ENCODE measurements at places on chromosomes 7 and 10.

DNA sequence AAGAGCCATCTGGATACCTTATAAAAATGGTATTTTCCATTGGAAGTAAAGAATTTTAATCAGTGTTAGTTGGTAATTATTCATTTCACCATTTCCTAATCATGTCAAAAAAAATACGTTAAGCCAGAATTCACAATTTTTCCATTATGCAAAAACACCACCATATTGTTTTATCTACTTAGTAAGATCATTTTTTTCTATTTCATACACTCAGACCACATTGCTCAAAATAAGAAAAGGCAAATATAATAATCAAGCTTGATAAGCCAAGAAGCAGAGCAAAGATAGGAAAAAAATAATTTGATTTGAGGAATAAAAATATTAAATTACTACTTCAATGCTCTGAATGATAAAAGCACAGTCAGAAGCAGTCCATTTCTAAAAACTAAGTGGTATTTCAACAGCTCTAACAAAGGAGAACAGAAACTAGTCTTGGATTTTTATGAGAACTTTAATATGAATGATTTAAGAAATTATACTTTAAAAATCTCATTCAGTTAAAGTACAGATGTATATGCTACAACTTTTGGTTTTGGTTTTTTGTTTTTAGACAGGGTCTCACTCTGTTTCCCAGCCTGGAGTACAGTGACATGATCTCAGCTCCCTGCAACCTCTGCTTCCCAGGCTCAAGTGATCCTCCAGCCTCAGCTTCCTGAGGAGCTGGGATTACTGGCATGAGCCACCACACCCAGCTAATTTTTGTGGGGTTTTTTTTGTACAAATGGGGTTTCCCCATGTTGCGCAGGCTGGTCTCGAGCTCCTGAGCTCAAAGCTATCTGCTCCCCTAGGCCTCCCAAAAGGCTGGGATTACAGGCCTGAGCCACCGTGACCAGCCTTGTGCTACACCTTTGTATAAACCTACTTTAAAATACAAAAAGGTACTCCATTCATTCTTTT is 46.6 kb downstream of the LRRN3 start:
- DNase-seq: peak; percentile 5

GRCh38 chr7:37489703-37490102 is 41.0 kb upstream of the ELMO1 start:
- DNase-seq: no peak

DNA sequence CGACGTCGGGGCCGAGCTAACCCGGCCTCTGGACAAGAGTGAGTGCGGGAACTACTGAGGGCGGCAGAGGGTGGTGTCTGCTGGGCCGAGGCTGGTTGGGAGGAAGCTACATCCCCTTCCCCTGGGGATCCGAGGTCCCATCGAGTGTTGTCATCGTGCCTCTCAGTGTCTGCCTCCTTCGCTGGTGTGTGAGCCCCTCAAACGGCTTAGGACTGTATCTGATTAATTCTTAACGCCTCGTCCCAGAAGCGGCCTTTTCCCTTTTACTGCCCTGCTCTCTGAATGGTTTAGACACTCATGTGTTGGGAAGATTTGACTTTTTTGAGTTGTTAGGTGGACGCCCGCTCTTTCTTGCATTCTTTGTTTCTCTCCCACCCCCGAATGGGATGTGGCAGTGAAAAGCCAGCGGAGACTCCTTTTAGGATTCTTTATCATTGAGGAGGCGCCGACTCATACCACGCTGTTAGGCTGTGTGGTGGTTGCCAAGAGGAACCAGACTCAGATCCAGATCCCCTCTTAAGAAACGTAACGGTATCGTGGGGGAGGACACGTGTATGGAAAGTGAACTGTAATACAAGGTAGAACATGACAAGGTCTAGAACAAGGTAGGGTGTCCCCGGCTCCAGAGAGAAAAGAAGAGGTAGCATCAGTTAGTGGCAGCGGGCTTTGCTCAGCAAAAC is 631 bp downstream of the SUPV3L1 start:
- peak; percentile 2 for DNase-seq

DNA sequence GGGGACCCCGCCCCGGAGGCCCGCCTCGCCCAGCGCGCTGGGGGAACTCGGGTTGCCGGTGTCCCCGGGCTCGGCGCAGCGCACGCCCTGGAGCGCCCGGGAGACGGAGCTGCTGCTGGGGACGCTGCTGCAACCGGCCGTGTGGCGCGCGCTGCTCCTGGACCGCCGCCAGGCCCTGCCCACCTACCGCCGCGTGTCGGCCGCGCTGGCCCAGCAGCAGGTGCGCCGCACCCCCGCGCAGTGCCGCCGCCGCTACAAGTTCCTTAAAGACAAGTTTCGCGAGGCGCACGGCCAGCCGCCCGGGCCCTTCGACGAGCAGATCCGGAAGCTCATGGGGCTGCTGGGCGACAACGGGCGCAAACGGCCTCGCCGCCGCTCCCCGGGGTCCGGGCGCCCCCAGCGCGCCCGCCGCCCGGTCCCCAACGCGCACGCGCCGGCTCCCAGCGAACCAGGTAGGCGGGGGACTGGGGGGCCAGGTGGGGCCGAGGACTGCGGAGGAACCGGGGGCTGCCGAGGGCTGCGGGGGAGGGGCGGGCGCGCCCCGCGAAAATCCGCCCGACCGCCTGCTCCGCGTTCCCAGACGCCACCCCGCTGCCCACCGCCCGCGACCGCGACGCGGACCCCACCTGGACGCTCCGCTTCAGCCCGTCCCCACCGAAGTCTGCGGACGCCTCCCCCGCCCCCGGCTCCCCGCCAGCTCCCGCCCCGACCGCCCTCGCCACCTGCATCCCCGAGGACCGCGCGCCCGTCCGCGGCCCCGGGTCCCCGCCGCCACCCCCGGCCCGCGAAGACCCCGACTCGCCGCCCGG is 574 bp downstream of the UTF1 start:
- DNase-seq: no peak

GRCh38 chr10:28211759-28212158 is 91.1 kb downstream of the MPP7 start:
- DNase-seq: no peak

DNA sequence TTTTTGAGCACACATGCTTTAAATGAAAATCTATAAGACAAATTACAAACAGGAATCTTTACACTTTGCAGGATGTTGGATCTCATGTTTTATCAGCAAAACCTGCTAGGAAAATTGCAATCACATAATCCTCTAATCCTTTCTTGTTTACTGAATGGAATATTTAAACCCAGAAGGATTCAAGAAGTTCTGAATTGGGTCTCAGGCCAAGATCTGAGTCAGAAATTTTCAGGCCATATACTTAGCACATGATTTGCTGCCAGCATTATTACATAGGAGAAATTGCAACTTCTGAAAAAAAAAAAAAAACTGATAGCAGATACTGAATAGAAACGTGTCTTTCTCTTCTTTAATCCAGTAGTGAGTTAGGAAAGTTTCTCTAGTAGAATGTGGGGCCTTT is 1005.3 kb upstream of the POT1 start:
- no peak for DNase-seq

Data from stimulated activated CD4-positive, alpha-beta T cell treated with anti-CD3 and anti-CD28 coated beads, Interleukin-15, amount 100 ng/mL, for 1 hour (primary cell).